ENCODE measurements at places on chromosomes 7 and 10. TPM values are rescaled to one million over a fixed set of nuclear protein-coding genes. Genes with fewer than 3 reads are reported as not detected.

RBP3 gene
- total RNA-seq, result not detected

ZPBP gene
- total RNA-seq, result not detected

DRGX gene
- not detected for total RNA-seq

NKX1-2 gene
- not detected for total RNA-seq

HOXA11 gene
- not detected for total RNA-seq

SLC39A12 gene
- total RNA-seq, result not detected

LRIT1 gene
- not detected for total RNA-seq

GRID2IP gene
- total RNA-seq, result 0.12 TPM

CRTAC1 gene
- total RNA-seq, result not detected

CACNB2 gene
- 0.13 TPM for total RNA-seq

VPS37D gene
- total RNA-seq, result 0.18 TPM

SHLD2 gene
- 42.1 TPM for total RNA-seq

LYZL2 gene
- total RNA-seq, result not detected

AASS gene
- 1.0 TPM for total RNA-seq

ACTL6B gene
- total RNA-seq, result not detected

PTPRZ1 gene
- total RNA-seq, result not detected

TNRC18 gene
- total RNA-seq, result 42.4 TPM

PPP1R3C gene
- not detected for total RNA-seq

FAM25G gene
- not detected for total RNA-seq

HTR7 gene
- not detected for total RNA-seq
